ENCODE measurements at places on chromosomes 7 and 10. TPM values are rescaled to one million over a fixed set of nuclear protein-coding genes. Genes with fewer than 3 reads are reported as not detected.

PNLIPRP3 gene
- not detected for total RNA-seq

SMNDC1 gene
- total RNA-seq = 6.9 TPM

C10orf143 gene
- 0.14 TPM for total RNA-seq

CNNM2 gene
- 4.9 TPM for total RNA-seq

UCN3 gene
- not detected for total RNA-seq

ABCB1 gene
- 5.1 TPM for total RNA-seq

HPS1 gene
- 28.8 TPM for total RNA-seq

ANKRD1 gene
- 1,189 TPM for total RNA-seq

KCNMA1 gene
- total RNA-seq = 0.59 TPM

CNTNAP2 gene
- not detected for total RNA-seq

PRLHR gene
- not detected for total RNA-seq

ZPBP gene
- not detected for total RNA-seq

TAS2R4 gene
- 0.85 TPM for total RNA-seq

COMMD3 gene
- total RNA-seq = 37.1 TPM

CALML5 gene
- not detected for total RNA-seq
